ENCODE measurements at places on chromosomes 16 and 17. TPM values are rescaled to one million over a fixed set of nuclear protein-coding genes. Genes with fewer than 3 reads are reported as not detected.

- DNase-seq, result no peak
These were observed 11.2 kb downstream of the P2RX1 start for GRCh38 chr17:3905017-3905520.

GRCh38 chr17:67253384-67253783 is 8.4 kb upstream of the HELZ start:
- DNase-seq, result peak; percentile 23

DNA sequence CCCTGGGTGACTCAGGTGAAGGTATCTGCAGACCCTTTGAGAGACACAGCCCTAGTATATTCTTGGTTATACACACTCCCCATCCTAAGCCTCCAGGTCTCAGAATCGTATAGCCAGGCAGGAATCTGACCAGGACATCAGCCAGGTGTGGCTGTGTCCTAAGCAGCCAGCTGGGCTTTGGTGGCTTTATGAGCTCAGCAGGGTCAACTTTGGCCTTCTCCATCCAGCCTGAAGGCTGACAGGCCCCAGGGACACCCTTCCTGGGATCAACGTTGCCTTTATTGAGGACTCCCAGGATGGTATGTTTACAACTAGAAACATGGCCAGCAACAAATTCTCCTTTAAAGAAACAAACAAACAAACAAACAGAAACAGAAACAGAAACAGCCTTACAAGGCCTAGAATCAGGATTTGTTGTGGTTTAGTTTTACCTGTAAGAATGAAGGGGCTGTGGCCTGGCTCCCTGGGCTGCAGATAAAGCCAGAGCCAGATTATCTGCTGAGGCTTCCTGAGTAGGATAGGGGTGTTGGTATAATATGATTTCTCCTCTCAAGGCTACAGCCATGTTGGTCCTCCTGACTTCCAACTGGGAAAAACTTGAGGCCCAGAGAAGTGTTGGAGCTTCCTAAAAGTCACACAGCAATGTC is 8.5 kb downstream of the KIF19 start:
- DNase-seq, result peak; percentile 3

DNA sequence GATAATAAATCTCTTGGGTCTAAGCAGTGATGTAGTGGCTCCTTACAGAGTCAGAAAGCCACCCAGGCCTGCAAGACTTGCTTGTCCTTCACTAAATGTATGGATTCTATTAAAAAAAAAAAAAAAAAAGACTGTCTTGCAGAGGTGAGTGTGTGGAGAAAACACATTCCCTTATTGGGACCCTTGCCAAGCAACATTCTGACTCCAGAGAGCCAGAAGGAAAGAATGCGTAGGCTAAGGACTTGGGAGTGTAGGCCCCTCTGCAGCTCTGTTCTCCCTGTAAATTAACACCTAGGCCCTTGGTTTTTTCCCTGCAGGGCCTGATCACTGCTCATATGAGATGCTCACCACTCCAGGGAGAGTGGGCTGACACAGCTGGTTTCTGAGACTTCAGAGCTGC is 17.8 kb downstream of the SCPEP1 start:
- peak; percentile 14 for DNase-seq

DNA sequence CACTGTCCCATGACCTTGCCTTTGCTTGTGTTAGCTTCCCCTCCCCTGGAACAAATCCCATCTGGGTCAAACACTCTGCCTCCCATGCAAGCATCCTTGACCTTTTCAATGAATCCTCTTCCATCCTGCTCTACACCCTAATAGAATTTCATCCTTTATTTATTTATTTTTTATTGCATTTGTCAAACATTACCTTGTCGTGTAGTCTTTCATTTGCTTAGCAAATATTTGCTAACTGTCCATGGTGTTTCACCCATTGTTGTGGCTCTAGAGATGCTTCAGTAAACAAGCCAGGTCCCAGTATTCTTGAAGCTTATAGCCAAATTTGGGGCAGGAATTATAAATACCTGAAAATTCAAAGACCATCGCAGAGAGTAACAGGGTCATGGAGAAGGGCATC is 51.0 kb upstream of the MRTFB start:
- DNase-seq, result no peak

DNA sequence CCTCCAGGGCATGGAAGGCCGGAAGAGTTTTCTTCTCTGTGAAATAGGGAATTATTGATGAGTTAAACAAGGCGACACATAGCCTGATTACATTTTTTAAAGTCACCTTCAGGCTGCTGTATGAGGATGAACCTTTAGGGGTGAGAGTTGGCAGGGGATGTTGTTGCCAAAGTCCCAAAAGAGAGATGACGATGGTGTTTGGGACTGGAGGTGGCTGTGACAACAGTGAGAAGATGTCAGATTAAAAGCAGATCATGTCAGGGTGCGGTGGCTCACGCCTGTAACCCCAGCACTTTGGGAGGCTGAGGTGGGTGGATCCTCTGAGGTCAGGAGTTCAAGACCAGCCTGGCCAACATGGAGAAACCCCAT is 16.8 kb upstream of the ASGR2 start:
- no peak for DNase-seq

- DNase-seq, result no peak
These were observed 16.2 kb upstream of the SEZ6 start for GRCh38 chr17:29022074-29022473.

DNA sequence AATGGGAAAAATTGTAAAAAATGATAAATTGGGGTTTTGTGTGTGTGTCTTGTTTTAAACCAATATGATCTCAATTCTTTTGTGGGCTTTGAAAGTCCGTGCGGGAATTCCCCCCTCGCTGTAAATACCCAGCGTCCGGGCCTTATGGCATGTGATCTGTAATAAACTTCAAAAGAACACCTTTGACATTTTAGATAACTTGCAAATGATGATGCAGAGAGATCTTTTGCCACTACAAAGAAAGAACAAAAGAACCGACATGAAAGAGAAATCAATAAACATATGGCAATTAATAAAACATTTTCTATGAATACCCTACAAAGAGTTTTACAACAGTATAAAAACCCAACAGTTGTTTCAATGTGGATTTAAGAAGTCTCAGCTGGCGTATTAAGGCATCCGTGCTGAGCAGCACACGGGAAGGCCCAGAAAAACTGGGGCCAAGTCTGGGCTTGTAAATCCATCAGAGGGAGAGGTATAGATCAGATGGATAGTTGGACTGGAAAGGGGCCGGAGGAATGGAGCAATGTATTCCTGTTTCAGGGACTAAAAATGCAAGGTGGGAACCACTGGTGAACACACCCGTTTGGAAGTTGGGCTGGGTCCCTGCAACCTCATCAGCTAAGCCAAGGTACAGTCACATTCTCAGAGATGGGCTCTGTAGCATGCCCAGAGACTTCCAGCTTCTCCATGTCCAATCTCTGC is 115.2 kb downstream of the IRX5 start:
- DNase-seq, result no peak

DNA sequence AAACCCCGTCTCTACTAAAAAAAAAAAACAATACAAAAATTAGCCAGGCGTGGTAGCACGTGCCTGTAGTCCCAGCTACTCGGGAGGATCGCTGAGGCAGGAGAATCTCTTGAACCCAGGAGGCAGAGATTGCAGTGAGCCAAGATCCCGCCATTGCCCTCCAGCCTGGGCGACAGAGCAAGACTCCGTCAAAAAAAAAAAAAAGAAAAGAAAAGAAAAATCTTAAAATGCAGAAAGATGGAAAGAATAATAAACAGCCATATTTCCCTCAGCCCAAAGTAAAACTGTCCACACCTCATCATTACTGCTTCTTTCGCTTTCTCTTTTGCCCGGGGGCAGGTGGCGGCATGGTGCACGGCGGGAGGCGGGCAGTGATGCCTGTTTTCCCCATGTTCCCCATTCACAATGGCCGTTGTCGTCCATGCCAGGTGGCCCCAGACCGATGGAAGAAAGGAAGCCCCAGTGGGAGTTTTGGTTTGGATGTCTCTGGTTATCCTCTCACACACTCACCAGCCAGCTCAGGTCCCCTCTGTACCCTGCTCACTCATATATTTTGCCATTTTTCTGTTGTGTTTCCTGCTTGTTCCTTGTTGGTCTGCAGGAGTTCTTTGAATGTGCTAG is 37.0 kb upstream of the PEMT start:
- no peak for DNase-seq

DNA sequence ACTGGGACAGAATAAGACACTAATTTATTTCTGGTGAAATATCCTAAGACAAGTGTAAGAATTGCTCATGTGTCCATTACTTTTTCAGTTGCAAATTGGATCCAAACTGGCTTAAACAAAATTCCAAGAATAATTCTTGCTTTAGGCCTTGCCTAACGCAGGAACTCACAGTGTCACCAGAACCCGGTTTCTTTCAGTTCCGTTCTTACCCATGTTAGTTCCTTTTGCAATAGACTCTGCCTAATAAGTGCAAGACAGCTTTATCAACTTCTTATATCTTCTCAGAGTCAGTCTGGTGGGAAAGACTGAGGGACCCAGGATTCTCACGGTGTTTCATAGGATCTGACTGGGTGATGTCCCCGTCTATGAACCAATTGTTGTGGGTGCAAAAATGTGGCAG is 24.7 kb downstream of the GDE1 start:
- DNase-seq, result no peak

The CA7 gene
- not detected for total RNA-seq

The AMFR gene
- 312 TPM for total RNA-seq

The SP2 gene
- 3.7 TPM for total RNA-seq

Measured in fibroblast of the aortic adventitia (primary cell).